ENCODE measurements at places on chromosomes 12 and 14.

GRCh38 chr12:103814436-103814835, 26.6 kb downstream of the NT5DC3 start:
- no peak for DNase-seq

GRCh38 chr12:92149563-92149962, 3.9 kb upstream of the BTG1 start:
- DNase-seq, result no peak

DNA sequence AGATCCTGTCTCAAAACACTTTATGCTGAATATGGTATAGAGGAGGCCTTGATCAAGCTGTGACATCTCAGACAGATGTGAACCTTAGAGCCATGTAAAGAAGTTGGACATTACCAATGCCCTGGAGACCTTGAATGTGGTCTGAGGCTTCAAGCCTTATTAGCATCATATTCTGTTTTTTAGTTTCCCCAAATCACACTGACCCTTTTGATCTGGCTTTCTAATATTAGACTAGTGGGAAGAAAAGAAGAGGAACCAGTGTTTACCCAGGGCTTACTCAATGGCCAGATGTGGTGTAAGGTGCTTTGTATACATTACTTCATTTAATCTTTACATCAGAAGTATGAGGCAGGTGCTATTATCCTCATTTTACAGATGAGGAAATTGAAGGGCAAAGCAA, 10.6 kb upstream of the TBPL2 start:
- DNase-seq, result no peak

GRCh38 chr12:33486058-33486457, 46.4 kb upstream of the SYT10 start:
- no peak for DNase-seq

- DNase-seq, result peak; percentile 70
Observed at GRCh38 chr12:53287741-53288216, 7.6 kb upstream of the PFDN5 start.

DNA sequence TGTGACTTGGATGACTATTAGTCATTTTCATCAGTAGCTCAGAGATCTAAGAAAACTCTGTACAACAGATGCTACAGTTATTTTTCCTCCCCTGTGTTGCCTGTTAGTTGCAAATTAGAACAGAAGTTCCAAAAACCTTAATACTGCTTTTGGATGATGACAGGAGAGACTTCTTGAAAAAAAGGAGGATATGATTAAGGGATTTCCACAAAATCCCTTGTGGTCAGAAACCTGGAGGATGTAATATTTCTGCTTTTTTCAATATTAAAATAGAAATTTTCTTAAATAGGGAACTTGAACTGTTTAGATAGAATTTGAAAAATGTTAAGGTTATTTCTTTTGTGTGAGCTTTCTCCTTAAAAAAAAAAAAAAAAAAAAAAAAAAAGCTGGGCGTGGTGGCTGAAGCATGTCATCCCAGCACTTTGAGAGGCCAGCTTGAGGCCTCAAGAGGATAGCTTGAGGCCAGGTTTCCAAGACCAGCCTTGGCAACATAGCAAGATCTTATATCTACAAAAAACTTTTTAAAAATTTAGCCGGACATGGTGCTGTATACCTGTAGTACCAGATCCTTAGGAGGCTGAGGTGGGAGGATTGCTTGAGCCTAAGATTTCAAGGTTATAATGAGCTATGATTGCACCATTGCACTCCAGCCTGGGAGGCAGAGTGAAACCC, 14.1 kb downstream of the CMAS start:
- DNase-seq, result no peak

DNA sequence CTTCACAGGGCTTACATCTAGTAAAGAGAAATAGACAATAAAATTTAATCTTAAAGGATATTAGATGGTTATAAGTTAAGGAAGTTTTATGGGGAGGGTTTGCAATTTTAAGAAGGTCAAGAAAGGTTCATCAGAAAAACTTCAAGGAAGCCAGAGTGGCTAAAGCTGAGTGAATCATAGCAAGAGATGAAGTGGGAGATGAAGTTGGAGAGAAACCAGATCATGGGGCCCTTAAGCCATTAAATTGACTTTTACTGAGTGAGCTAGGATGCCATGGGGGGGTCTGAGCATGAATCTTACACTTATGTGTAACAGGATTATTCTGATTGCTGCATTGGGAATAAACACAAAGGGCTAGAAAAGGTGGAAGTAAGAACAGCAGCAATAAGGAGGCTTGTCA, 189.2 kb downstream of the LRIG3 start:
- DNase-seq, result no peak

- DNase-seq, result no peak
Observed at GRCh38 chr14:99326041-99326710, 54.2 kb upstream of the BCL11B start.

DNA sequence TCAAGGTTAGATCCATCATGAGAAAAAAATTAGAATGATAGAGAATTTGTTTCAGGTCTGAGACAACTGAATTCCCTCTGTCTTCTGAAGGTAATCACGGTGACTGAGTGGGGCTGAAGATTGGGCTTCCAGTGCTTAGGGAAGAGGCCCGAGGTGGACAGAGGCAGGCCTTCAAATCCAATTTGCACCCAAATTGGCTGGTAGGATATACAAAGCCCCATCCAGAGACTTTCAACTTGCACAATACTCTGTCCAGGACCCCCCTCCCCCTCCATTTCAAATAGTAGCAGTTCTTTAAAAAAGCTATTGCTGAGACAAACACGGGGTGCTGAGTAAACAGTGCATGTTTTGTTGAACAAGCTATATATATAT, 3.6 kb upstream of the FOXG1 start:
- DNase-seq, result no peak

DNA sequence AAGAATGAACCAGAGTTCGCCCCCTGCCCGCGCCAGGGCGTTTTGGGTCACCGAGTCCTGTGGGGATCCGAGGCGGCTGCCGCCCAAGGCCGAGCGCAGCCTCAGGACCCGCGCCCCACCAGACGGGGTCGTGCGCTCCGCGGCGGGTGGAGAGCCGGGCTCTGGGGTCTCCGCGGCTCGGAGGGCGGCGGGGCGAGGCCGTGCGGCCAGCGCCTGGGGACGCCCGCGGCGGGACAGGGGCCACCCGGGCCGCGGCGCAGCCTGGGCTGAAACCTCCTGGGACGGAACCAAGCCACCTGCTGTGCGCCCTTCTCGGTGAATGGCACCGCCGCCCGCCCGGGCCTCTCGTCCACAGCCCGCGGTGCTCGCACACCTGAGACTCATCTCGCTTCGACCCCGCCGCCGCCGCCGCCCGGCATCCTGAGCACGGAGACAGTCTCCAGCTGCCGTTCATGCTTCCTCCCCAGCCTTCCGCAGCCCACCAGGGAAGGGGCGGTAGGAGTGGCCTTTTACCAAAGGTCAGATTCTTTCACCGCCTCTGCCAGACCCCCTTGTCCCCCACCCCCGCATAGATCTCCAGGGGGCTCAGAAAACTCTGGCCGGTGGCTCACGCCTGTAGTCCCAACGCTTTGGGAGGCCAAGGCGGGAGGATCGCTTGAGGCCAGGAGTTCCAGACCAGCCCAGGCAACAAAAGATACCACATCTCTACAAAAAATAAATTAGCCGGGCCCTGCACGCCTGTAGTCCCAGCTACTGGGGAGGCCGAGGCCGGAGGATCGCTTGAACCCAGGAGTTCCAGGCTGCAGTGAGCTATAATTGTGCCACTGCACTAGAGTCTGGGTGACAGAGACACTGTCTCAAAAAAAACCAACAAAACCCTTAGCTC, 901 bp downstream of the B3GNT4 start:
- DNase-seq, result no peak

DNA sequence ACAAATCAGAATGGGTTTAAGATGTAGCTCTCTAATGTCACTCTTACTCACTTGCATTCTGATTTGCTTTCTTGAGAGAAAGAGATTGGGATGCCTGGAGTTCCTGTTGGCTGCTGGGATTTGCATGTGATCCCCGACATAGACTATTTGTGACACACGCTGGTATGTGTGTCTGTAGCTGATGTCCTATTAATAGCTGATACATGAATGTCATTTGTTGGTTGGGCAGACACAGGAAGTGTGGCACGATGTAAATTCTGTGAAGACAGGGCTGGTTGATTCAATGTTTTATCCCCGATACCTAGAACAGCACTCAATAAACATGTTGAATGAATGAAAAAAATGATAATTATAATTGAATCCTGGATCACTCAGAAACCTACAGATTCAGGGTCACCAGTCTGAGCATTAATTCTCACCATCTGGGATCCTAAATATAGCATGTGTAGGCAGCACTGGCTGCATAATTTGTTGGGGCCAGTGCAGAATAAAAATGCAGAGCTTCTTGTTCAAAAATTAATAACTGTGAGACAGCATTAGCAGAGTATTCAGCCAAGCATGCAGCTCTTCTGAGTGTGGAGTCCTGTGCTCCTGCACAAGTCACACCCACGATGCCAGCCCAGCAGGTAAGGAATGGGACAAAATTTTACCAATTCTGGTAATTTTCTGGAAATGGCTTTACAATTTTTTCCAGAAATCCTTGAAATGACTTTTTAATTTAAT, 35.5 kb upstream of the SOCS2 start:
- DNase-seq, result no peak

GRCh38 chr12:26548227-26548626, 284.8 kb downstream of the ITPR2 start:
- DNase-seq, result no peak

- DNase-seq, result peak; percentile 15
Observed at GRCh38 chr14:72962829-72963312, 36.6 kb downstream of the DCAF4 start.

GRCh38 chr14:34363733-34364134, 98.3 kb downstream of the SPTSSA start:
- no peak for DNase-seq

DNA sequence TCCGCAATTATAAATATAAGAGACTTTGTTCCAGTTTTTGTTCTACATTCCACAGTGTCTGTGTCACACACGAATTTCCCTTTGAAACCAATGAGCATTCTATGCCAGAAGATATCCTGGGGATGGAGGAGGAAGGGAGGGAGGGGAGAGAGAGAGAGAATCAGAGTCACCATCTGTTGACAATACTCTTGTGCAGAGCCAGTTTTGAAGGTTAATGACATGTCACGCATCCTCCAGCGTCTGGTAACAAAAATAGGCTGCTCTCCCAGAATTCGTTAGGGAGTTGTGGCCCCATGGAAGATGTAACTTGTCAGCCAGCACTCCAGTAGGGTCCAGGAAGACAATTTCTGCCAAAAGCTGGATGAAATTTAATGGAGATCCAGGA, 213.5 kb upstream of the KRR1 start:
- no peak for DNase-seq

DNA sequence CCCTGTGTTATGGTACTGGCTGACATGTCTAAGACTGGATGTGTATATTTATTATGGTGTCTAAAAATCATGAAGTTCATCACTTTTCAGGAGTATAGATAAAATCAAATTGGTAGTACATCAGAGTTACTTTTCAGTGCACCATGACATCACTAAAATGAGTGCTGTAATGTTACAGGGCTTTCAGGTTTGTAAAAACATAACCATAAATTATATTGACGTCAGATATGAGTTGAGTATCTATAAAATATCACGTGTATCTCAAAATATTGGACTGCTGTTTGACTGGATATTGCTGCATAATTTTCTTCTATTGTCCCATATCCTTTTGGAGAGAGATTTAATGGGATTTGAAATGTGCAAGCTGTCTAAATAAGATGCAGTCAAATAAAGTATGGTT, 22.0 kb downstream of the NAA30 start:
- no peak for DNase-seq

DNA sequence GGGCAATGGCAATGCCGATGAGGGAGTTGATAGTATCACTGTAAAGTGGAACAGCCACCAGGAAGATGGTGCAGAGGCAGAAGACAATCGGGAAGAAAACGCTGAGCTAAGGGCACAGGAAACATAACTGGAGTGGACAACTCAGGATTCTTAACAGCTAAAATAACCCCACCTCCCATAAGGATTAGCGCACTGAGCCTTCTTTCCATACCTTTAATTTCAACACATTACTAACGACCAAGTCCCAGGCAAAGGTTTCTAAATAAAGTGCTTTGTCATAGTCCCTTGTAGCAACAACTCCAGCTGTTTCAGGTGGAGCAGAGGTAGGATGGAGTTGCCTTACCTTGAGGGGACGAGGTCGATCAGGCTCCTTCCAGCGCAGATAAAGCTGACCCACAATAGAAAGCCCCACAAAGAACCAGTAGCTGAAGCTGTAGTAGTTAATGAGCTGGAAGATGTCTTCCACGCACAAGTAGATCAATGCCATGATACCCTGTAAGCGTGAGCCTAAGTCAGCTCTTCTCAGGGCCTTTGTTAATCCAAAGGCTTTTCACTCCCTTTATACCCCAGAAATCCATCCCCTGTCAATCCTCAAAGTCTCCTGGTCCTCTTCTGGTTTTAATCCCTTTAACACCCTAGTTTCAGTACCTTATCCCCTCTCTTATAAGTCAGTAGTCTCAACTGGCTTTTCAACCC, 7.7 kb downstream of the OXA1L start:
- no peak for DNase-seq

DNA sequence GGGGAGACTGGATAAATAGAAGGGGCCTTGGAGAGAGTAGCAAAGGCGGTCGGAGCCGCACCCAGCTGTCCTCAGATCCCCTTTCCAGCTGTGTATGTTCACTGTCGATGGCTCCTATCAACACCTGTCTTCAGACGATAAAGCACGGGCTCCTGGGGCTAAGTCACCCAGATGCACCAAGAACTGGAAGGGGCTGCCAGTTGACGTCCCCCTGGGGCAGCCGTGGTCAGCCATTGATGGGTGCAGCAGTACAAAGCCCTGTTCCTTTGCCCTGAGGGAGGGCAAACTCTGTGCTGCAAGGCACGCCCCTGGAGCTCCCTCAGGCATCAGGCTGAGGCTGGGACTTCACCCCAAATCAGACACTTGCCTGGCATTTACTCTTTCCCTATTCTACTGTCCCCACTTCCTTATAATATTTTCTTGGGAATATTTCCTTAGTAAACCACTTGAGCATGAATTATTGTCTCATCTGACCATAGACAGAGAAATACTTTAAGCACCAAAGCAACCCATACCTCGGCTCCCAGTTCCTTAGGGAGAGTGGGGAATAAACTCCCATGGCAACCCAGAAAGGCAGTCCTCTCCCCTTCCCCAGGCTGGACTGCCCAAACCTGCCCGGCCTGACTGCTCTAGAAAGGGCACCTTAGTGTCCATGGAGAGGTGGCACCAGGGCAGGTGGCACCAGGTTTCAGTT, 59.6 kb upstream of the SCN8A start:
- DNase-seq, result no peak

GRCh38 chr12:23704992-23705943, 244.2 kb downstream of the SOX5 start:
- DNase-seq, result no peak

DNA sequence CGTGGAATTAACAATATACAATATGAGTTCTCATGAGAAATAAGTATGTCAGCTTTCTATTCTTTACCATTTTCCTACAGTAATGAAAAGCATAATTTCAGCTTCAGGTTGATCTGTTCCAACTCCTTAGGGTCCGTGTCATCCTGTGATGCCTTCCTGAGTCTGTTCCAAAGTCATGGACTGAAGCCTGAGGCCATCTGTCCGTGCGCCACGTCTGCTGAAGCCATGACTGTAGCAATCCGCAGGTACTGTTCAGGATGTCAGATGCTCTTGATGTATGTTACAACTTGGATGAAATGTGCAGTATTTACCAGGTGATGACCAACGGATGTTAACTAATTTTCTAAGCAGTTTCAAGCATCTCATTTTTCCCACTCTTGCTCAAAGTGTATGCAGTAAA, 67.0 kb upstream of the ATF1 start:
- DNase-seq, result no peak

All from activated CD4-positive, alpha-beta T cell treated with anti-CD3 and anti-CD28 coated beads, Interleukin-2, Interleukin-6, amounts not matched to agents 100 ng/mL and 50 ng/mL, durations not matched to agents 16 hours and 8 hours (primary cell).